Stimulated activated CD4-positive, alpha-beta T cell treated with anti-CD3 and anti-CD28 coated beads, Interleukin-12 subunit alpha, Interleukin-12 subunit beta, amount 100 ng/mL, for 24 hours (primary cell): ENCODE measurements at places on chromosomes 13 and 19.

GRCh38 chr13:68597641-68598040, 1367.5 kb upstream of the PCDH9 start:
- DNase-seq = no peak

DNA sequence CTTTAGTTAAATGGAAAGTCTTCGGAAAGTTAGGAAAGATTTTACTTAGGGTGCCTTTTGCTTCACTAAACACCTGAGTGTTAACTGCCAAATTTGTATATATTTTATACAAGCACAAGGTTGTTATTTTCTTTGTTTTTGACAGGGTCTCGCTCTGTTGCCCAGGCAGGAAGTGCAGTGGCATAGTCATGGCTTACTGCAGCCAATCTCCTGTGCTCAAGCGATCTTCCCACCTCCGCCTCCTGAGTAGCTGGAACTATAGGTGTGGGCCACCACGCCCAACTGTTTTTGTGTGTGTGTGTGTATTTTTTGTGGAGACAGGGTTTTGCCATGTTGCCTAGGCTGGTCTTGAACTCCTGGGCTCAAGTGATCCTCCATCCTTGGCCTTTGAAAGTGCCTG, 16.2 kb downstream of the KCTD4 start:
- DNase-seq = no peak

DNA sequence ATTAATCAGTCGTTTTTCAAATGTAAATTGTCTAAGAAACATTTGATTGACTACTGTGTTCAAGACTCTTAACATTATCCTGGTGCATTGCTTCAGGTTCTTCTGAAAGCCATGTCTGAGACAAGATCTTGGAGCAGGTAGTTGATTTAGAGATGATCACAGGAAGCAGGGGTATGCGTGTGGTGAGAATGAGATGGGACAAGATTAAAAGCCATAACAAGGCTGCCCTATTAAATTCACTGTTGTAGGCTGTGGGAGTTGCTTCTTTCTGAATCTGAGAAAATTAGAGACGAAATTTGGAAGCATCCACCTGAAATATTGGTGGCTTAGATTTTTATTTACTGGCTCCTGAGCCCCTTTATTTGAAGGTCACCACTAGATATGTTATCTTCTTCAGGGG, 687.4 kb upstream of the SLITRK6 start:
- DNase-seq = no peak

DNA sequence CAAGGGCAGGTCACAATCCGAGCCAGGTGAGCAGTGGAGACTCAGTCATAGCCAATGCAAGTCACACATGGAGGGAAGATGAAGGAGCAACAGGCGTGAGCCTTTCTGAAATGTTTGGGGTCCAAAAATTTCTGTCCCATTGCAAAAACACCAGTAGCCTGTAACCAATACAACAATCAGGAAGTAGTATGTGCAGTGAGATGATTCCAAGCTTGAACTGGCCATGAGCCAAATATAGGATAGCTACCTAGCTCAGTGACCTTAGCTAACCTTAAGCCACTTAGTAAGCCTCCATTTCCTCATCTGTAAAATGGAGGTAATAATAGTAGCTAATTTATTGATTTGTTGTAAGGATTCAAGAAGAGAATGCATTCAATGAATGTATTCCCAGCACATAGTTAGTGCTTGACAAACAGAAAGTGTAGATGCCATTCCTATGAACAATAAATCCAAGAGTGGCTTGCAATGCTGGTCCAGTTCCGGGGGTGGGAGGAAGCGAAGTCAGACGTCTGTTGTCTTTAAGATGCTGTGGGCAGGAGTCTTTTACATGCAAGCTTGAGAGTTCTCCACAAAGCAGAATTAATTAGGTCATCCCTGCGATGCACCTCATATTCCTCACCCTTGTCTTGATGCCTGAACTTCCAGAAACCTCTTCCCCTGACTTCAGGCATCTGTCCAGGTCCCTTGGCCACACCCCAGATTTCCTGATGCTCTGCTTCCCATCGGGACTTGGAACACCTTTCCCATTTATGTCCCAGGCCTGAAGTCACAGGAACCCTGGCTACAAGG, 195.7 kb upstream of the UBL3 start:
- no peak for DNase-seq
